ENCODE measurements at places on chromosomes 6 and 20. TPM values are rescaled to one million over a fixed set of nuclear protein-coding genes. Genes with fewer than 3 reads are reported as not detected.

The TUBB2B gene
- total RNA-seq, result 5.3 TPM

The HSPA1L gene
- total RNA-seq, result 1.1 TPM

The ANGPT4 gene
- total RNA-seq, result 1.5 TPM

The FOXC1 gene
- total RNA-seq, result 10.1 TPM

The ID4 gene
- total RNA-seq, result 61.8 TPM

The TUBB1 gene
- total RNA-seq, result 0.56 TPM

DNA sequence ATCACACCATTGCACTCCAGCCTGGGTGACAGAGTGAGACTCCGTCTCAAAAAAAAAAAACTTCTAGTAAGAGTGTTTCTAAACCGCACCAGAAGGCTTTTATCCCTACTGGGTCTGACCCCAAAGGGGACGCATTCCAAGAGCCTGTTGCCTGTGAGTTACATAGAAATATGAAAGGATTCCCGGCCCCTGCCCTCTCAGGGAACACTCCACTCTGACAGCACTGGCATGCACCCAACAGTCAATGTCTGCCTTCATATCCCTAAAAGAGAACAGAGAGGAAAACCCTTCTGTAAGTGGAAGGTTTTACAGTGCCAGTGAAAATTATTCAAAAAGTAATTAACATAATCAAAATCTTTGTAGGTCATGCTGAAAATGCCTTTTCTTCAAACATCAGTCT lies 117.1 kb upstream of the PTPRT start:
- DNase-seq, result no peak

- no peak for DNase-seq
Observed at GRCh38 chr20:62876902-62877816, 15.5 kb upstream of the TCFL5 start.

DNA sequence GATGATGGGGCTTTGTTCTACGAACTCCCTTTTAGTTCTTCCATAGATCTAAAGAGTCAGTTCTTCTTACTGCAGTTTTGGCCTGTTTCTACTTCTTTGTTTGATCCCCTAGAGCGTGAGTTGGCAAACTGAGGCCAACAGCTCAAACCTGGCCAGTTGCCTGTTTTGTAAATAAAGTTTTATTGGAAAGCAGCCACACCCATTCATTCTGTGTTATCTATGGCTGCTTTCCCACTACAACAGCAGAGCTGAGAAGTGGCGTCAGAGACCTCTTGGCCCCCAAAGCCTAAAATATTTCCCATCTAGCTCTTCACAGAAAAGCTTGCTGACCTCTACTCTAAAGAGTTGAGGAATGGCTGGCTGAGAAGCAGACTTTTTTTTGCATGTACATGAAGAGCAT lies 52.2 kb downstream of the EYA2 start:
- DNase-seq, result no peak

- DNase-seq, result no peak
Observed at GRCh38 chr6:27293436-27294098, 18.5 kb downstream of the POM121L2 start.

DNA sequence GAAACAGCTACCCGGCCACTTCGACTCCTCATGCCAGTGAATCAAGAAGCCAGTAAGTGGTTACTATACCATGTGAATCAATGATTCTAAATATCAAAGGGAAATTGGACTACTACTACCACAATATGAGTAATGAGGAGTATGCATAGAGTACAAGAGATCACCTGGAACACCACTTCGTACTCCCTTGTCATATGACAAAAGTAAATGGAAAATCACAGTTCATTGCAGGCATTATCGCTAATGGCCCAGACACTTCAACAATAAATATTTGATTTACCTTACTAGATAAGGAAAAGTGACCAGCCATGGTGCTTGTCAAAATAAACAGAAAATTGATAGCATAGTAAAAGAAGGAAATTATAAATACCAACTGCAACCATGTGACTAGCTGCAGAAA lies 73.1 kb downstream of the BMP5 start:
- DNase-seq, result no peak

- DNase-seq, result no peak
Observed at GRCh38 chr20:10807013-10807412, 133.2 kb upstream of the JAG1 start.

DNA sequence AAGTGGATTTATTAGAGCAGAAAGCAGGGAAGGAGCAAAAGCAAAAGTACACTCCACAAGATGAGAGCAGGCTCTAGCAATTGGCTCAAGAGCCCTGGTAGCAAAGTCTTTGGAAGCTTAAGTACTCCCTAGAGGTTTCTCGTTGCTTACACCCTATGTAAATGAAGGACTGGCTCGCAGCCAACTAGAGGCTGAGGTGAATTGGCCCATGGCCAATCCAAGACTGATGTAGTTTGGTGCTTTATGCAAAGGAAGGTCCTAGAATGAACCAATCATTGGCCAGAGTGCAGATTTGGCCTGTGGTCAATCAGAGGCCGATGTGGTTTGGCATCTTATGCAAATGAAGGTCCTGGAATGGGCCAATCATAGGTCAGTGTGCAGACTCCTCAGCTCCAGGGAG lies 191.3 kb upstream of the ARID1B start:
- no peak for DNase-seq

DNA sequence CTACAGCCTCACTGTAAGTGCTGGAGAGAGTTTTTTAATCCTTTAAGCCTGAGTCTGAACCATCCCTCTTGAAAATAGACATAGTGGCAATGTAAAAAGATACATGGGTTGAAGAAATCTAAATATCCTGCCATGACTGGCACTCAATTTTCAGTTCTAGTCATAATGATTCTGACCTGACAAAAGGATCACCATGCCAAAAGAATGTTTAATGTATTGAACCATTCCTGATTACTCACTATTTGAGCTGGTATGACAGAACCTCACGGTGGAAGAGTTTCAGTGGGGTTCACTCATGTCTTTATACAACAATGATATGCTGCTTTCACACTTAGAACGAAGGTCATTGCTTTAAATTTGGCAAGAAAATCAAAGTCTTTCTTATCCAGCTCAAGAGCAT lies 93.4 kb downstream of the HIVEP2 start:
- no peak for DNase-seq

DNA sequence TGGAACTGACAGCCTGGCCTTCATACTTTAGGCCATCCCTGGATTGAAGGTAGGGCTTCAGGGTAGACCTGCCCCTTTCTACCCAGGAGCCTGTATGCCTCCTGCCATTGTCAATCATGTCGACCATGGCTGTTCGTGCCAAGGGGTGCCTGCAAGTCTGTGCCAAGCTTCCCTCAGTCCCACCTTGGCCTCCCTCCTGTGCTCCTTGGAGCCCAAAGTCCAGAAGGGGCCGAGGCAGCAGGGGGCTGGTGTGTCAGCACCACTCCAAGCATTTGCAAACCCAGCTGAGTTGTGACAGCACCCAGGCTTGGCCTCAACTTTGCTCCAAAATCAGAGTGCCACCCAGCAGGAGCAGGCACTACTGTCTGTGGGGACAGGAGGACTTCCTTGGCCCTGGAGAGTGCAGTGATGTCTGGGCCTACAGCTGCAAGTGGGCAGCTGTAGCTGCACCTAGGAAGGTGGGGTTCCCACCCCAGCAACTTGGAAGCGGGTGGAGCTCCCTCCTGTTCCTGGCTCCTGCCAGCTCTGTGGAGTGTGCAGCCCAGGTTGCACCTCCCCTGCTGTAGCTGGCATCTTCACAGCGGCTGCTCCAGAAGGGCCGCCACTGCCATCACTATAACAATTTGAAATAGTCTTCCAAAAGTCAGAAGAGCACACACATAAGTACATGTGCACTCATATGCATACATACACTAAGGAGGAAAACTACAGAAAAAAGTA lies 1719.3 kb downstream of the HACE1 start:
- DNase-seq, result no peak

DNA sequence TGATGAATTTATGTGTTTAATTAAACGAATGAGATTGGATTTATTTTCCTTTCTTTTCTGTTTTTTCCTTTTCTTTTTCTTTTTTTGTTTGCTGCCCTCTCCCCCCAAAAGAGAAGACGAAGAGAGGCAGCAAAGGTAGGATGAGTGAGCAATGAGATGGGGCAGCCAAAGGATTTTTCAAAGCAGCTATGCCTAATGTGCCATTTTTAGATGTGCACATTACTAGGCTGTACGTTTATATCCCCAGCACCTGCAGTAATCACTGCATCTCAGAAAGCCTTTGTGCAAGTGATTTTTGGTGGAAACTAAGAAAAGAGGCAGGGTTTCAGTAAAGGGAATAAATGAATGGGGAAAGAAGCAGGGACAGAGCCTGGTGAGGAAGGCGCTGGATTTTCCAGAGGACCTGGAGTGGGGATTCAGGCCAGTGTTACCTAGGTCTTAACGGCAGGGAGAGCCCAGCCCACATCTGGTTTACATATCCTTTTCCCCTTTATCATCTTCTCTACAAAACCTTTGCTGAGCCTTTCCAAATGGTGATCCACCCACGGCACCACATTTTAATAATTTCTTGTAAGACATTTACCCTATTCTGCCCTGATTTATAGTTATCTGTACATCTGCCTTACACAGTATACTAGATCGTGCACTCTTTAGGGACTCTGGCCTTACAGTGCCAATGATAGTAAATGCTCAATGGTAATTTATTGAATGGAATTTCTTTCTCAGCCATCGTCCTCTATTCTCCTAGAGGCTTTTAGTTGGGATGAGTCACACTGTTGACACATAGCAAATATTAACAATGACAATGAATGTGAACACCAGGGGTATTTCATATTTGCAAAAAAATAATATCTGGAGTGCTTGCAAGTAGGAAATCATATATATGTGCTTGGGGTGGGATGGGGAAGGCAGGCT lies 38.3 kb upstream of the ATXN1 start:
- no peak for DNase-seq

- DNase-seq, result peak; percentile 87
Observed at GRCh38 chr6:30752157-30752927, 8.0 kb upstream of the IER3 start.

GRCh38 chr20:49140834-49141233 lies 47.3 kb downstream of the STAU1 start:
- no peak for DNase-seq

GRCh38 chr6:44000164-44000842 lies 126.9 kb downstream of the MRPL14 start:
- DNase-seq, result no peak

- DNase-seq, result no peak
Observed at GRCh38 chr6:62371453-62372210, 85.6 kb upstream of the KHDRBS2 start.

GRCh38 chr6:33863723-33864440 lies 60.1 kb upstream of the MLN start:
- DNase-seq, result no peak

DNA sequence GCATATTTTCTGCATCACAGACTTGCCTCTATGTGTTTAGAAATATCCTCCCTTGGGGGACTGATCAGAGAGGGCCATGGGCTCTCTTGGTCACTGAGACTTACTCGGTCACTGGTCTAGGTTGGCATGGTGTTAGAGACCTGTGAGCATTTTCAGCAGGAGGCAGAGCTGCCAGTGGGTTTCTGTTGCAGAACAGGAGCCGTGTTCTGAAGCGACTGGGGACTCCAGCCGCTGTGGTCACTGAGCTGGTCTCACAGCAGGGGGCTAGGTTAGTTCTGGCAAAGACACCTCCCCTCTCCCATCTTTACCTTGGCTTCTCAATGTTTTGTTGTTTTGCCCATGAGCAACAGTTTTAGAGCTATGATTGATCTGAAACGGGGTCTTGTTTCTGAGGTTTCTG lies 8.7 kb downstream of the TMEM181 start:
- DNase-seq, result no peak
